NCI-H2171 (cell line): ENCODE measurements at places on chromosomes 3 and 15.
A peak's percentile ranks its signal among the peaks of the same experiment; 100 is the strongest.

GRCh38 chr15:39397883-39398282 is 183.0 kb upstream of the THBS1 start:
- DNase-seq = no peak

DNA sequence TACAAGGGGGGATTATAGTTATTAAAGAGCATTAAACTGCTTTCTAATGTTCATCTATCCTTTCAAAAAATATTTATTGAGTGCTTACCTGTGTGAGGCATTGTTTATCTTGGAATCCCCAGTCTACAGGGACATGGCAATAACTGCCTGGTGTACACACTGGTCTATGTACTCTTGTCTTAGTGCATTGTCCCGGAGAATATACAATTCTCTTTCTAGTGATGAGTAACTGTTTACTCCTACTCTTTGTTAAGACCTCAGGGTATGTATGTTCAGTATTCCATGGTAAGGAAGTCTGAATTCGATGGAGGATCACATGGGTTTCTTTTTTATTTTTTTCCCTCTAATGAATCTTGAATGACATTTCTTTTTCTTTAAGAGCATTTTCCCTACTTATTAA is 772.4 kb upstream of the NR2F2 start:
- no peak for DNase-seq

DNA sequence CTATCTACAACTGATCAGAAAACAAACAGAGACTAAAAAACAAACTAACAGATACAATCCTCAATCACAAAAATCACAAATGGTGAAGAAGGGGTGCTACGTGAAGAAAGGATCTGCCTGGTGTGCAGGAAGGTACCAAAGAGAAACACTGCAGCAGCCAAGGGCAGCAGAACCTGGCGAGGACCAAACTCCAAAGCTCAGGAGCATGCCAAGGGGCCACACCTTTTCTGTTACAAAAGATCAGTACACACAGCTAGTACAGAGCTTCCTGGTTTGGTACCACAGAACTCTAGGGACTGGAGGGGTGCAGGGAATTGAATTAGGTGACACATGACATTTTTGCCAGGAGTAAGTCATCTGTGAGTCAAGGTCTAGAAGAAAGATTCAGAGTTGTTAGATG is 107.4 kb upstream of the GRM7 start:
- no peak for DNase-seq

GRCh38 chr15:83320844-83321243 is 36.4 kb upstream of the BNC1 start:
- DNase-seq = no peak

DNA sequence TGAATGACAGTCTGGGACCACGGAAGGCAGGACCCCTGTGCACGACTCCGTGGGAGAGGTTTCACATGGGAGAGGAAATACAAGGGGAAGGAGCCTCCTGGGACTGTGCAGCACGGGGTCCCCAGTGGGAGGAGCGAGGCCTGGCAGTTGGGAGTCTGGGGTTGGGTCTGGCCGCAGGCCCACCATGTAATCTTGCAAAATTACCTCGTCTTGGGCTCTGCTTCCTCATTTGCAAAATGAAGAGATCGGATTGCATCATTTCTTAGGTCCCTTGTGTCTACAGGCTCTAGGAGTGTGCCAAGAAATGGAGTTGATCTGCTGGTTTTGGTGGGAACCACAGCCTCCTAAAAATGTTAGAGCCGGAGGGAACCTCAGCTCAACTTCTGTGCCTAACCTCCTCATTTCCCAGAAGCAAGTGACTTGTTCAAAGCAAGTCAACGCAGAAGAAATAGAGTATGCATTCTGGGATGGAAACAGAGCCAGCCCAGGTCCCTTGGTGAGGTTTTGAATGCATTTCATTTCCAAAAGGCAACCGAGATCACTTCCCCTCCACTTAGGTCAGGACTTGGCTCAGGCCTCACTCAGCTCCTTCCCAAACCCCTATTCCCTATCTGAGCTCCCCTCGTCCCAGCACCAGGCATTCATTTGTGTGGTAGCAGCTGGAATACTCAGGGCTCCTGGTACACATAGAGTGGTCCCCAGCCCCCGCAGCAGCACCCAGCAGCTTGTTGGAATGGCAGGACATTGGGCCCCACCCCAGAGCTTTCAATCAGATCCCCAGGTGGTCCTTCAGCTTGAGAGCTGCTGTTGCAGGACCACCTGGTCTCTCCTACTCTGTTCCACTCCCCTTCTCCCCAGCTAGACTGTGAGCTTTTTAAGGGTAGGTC is 267.7 kb downstream of the XXYLT1 start:
- peak; percentile 18 for DNase-seq

DNA sequence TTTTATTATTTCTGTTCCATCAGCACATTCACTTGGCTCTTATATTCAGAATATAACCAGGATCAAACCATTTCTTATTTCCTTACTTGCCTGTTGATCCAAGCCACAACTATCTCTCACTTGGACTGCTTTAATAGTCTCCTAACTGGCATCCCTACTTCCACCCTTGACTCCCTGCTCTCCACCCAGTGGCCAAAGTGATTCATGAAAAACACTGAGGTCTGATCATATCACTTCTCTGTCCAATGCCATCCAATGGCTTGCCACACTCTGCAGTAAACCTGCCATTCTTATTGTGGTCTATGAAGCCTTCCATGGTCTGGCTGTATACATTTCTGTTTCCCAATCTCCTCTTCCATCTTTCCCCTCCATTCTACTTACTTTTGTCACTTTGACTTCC is 576.1 kb downstream of the PDCD6IP start:
- DNase-seq = no peak

DNA sequence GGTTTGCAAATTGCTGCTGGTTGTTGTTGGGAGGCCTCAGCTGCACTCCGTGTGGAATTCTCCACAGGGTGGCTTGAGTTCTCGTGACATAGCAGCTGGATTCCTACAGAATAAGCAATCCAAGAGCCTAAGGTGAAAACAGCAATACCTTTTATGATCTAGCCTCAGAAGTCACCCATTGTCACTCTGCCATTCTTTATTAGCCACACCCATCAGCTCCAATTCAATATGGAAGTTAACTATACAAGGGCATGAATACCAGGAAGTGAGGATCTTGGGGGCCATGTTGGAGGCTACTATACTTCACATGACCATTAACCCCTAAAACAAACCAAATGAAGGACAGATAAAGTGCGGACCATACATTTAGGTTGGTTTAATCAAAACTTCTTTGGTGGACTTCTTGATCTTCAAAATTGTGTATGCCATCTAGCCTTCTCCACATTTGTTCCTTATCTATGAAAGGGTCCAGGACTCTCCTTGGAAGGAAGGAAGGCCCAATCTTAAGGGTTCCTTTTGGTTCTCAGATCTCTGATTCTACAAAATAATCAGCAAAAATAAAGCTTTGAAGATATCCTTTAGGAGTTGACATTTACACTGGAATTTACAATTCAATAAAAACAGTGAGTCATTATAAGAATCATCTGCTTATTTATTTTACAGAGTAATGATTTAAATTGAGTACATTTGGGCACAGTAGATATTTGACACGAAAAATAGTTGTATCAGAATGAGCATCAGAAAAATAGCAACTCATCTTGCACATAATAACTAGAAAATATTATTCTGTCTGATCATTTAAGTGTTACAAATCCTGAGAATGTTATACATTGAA is 21.5 kb downstream of the CIAO2A start:
- DNase-seq = no peak

GRCh38 chr15:70672081-70672480 is 91.3 kb downstream of the UACA start:
- DNase-seq = no peak

DNA sequence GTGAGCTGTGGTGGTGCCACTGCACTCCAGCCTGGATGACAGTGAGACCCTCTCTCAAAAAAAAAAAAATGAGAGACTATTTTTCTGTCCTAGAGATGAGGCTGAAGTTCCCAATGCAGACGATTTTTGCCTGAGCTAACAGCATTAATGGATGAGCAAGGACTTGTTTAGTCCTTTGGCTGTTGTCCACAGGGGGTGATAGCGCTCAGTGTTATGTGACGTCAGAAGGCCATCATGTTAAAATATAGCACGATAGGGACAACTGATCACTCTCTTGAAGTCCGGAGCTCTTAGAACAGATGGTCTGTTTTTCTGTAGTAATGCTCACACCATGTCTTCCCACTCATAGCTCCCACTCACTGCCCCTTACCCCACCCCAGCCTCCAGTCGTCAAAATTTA is 6.8 kb downstream of the TRNT1 start:
- no peak for DNase-seq

DNA sequence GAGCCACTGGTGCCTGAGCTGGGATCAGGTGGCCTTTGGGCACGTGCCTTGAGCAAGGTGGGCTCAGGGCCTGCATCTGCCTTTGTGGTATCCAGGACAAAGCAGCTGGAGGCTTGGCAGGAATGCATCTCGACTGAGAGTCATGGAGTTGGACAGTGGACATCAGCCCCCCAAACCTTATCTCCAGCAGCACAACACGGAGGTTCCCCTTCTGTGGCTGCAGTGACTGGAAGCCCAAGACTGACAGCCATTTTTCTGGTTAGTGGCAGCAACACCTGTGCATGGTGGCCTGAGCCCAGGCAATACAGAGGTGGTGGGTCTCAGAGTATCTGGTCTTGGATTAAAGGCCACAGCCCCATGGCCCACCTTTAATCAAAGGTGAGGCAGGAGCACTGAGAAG is 27.8 kb upstream of the TSEN2 start:
- DNase-seq = no peak

DNA sequence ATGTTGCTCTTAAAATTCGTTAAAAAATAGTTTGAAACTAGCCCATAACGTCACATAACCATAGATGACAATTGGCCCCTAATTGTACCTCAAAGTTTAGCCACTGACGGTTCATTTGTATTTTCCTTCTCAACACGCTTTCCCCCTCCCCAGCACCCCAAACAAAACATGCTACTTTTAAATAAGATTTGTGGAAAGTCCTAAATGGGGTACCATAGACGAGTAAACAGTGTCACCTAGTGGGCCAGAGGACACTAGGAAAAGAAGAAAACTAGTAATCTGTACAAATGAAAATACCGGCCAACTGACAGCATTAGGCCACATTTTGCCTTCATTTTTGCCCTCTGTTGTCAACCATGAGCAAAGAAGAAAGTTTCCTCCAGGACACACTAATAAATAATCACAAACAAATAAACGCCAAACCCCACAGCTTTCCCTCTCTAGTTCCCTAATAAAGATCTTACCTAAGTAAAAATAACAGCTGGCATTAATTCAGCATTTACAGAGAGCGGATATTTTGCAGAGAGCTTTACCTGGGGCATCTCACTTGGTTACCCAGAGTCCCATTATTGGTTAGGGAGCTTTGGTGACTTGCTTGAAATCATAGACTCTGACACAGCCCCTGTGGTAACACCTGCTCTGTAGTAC is 175.1 kb upstream of the ATP11B start:
- DNase-seq = peak; percentile 20

DNA sequence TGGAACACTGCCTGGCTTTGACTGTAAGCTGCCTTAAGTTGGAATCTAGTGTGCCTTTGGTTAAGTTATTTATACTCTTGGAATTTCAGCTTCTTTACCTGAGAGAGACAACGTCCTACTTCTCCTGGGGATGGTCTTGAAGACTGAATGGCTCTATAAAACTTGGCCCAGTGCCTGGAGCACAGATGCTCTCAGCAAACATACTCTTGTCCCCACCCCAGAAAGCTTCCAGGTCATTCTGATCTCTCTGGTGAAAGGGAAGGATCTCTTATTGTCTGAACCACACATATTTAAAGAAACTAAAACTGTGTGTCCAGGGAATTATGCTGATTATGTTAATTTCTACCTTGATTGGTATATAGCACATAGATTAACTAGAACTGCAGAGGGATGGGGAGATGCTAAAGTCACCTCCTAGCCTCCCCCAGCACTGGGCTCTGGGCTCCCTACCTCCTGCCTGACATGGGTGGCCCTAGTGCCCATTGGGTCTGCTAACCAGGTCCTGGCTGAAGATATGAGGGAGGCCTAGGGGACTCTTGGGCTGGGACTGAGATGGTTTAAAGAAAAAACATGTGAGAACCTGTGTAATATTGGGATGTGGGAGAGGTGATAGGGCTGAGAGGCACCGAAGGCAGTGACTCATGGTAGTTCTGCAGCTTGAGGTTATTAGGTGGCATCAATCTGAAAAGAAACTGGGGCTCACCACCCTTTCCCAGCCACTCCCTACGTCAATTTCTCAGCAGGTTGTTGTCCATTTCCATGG is 171.0 kb downstream of the RPLP1 start:
- peak; percentile 29 for DNase-seq

GRCh38 chr3:185825006-185825638 is at the start of gene IGF2BP2:
Gene IGF2BP2 (minus strand): TSS chr3:185825042. CDS start chr3:185824960, 82 bp downstream.
- DNase-seq = peak; percentile 16

- DNase-seq = no peak
Observed at GRCh38 chr15:101116681-101116976, 135.2 kb downstream of the CHSY1 start.

GRCh38 chr3:139202226-139202958 is 141.4 kb upstream of the MRPS22 start:
- peak; percentile 8 for DNase-seq

GRCh38 chr3:178056868-178057267 is 479.4 kb upstream of the KCNMB2 start:
- DNase-seq = no peak

- peak; percentile 24 for DNase-seq
Observed at GRCh38 chr3:158936530-158937113, 134.8 kb downstream of the MFSD1 start.

DNA sequence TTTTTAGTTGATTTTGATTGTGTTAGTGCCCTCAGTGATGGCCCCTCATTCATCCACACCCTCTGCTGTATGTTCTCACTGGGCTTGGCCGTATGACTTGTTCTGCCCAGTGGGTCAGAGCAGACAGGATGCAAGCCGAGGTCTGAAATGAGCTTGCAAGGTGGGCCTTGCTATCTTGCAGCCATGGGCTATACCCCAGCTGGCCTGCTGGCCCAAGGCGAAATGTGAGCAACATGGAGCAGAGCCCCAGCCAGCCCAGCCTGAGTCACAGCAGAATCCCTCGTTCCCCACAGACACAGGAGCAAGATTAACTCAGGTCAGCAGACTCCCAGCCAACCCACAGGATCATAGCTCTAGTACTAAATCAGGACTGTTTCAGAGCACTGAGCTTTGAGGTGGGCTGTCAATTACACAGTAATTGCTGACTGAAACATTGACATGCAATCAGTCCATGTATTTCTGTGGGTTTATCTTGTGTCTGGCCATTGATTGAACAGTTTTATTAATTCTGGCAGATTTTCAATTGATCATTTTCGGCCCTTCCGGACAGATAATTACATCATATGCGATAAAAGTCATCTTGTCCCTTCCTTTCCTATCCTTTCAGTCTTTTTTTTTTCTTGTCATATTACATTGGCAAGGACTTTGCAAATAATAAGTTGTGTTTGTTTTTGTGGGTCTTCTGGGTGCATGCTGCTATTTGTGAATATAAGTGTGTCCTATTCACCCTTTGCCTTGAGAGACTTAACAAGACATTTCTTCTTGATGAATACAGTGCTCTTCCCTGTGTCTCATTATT is 27.1 kb downstream of the KLF15 start:
- no peak for DNase-seq
